ENCODE measurements at places on chromosomes 16 and 17.

DNA sequence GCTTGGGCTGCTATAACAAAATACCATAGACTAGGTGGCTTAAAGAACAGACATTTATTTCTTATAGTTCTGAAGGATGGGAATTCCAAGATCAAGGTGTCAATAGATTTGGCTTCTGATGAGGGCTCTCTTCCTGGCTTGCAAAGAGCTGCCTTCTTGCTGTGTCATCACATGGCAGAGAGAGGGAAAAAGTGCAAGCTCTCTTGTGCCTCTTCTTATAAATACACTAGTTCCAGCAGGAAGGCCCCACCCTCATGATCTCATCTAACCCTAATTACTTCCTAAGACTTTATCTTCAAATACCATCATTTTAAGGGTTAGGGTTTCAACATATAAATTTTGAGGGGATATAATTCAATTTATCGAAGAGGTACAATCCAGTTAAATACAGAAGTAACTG, 30.6 kb downstream of the ABCA9 start:
- DNase-seq: no peak

DNA sequence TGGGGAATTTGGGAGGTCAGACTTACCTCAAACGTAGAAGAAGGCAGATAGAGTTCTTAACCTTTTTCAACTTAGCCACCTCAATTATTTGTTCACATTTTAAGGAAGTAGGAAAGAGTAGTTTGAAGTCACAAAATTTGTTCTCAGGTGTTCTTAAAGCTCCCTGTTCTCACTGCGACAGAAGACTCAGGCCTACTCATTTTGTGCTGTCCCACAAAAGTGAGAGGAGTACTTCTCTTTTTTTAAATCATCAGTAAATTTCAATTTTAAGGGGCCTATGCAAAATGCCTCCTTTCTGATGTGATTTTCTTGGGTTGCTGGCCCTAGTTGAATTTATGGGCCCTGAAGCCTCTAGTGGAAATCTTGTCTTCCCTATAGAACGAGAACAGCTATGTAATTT, 133.4 kb downstream of the MAP2K6 start:
- DNase-seq: no peak

DNA sequence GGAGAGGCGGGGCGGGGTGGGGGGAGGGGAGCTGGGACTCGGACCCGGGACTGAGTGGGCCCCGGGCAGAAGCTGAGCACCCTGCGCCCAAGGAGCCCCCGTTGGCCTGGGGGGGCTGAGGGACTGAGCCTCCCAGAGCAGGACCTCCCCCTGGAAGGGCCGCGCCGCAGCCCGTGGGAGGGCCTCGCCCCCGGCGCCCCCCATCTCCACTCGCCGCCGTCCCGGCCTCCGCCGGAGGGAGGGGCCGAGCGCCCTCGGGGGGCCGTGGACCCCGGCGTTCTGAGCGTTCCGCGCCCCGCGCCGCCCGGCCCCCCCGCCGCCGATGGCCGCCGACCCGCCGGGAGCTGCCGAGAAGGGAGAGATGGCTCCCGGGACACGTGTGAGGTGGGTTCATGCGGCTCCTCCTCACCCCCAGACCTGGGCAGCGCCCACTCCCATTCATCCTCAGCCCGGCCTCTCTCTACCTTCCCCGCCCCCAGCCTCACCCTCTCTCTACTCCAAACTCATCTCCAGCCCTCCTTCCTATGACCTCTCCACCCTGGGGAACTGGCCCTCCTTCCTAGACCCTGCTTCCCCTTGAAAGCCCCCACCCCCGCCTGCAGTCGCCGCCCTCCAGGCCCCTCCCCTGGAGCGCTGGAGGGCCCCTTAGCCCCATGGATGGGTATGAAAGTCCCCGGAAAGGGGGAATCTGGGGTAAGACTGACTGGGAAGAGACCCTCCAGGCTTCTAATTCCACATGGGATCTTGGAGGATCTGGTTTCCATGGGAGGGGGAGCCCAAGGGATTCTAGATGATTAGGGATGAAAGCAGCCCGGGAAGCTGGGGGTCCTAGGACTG, 922 bp downstream of the FBXL19 start:
- peak; percentile 87 for DNase-seq

- DNase-seq: peak; percentile 42
Observed at GRCh38 chr16:82603784-82604411, 22.9 kb upstream of the CDH13 start.

GRCh38 chr16:87570938-87571867, 31.1 kb upstream of the JPH3 start:
- peak; percentile 94 for DNase-seq

DNA sequence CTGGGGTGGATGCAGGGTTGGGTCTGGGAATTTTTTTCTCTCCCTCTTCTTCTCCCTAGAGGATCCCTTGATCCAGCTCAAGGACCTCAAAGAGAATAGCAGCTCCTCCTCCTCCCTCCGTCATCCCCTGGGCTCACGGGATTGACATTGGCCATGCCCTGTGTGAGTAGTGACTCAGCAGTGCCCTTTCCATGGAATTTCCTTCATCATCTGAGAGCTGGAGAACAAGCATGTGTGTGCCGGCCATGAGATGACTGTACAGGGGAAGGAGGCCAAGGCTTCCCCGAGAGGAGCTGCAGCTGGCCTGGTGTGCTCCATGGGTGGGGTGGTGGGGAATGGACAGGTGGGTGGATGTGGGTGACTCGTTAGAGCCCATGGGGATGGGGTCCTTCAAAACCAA, 8.9 kb upstream of the WSCD1 start:
- DNase-seq: no peak

DNA sequence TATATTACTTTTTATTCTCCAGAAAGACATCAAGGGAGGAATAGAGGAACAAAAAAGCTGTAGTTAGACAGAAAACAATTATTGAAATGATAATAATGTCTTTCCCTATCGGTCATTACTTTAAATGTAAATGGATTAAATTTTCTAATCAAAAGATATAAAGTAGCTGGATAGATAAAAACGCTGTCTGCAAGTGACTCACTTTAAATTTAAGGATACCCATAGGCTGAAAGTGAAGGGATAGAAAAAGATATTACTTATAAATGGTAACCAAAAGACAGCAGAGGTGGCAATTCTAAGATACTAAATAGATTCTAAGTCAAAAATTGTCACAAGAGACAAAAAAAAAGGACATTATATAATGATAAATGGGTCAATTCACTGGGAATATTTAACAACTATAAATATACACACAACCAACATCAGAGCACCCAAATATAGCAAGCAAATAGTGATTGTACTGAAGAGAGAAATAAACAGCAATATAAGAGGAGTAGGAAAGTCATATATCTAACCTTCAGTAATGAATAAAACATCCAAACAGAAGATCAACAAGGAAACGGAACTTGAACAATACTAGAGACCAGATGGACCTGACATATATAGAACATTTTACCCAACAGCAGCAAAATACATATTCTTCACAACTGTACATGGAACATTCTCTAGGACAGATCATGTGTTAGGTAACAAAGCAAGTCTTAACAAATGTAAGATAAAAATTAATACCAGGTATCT, 116.9 kb downstream of the BRIP1 start:
- DNase-seq: no peak

- no peak for DNase-seq
Observed at GRCh38 chr16:81551821-81552304, 107.3 kb downstream of the CMIP start.

- DNase-seq: no peak
Observed at GRCh38 chr16:50066482-50067289, 916 bp downstream of the HEATR3 start.

GRCh38 chr16:54564841-54565240, 278.3 kb upstream of the IRX3 start:
- no peak for DNase-seq

DNA sequence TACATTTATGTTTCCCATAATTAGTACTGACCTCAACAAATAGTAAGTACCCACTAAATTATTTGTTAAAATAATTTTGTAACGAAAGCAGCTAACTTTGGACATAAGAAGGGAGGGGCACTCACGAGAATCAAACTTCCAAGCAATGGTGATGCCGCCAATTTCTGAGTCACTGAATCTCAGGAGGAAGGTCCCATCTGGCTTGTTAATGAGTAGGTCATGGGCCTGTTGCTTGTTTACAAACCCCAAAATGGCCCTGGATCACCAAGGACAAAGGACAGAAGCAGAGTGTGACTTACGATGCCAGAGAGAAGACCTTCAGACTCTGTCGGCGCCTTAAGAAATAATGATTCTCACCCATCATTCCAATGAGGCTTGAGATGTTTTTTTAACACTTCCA, 15.8 kb upstream of the GHDC start:
- no peak for DNase-seq

DNA sequence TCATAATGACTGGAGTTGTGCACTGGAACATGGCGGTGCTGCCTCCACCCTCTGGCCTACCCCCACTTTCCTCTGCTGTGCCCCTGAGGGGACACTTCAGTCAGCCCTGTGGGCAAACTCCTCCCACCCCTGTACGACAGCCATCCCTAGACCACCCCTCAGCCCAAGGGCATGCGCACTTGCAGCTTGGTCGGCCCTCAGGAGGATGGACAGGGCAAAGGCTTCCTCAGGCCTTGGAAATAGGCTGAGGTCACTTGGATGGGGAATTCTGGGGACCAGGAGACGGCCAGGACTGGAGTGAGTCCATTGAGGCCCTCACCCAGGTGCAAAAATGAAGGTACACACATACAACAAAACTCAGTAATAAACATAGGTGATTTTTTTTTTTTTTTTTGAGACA, 41.0 kb downstream of the FZD2 start:
- DNase-seq: no peak

GRCh38 chr17:35160354-35161201, 13.0 kb downstream of the UNC45B start:
- no peak for DNase-seq

GRCh38 chr16:11183951-11184350, 72.1 kb downstream of the SOCS1 start:
- DNase-seq: no peak

DNA sequence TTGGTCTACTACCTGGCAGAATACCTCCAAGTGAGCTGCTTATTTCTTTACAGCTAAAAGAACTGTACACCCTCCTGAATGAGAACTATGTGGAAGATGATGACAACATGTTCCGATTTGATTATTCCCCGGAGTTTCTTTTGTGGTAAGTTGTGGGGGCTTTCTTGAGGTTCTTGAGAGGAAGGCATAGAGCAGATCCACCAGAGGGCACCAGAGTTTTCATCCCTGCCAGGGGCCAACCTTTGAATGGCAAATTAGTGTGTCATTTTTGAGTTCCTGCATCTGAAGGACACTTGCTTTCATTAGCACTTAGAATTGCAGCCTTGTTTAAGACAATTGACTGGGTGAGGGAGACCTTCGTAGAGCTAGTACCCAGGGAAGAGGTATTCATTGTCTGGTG, 35.0 kb downstream of the NMT1 start:
- DNase-seq: peak; percentile 76

- no peak for DNase-seq
Observed at GRCh38 chr17:4215882-4216570, 47.8 kb downstream of the ANKFY1 start.

Data from H7 (cell line).